ENCODE measurements at places on chromosomes 7 and 10.

DNA sequence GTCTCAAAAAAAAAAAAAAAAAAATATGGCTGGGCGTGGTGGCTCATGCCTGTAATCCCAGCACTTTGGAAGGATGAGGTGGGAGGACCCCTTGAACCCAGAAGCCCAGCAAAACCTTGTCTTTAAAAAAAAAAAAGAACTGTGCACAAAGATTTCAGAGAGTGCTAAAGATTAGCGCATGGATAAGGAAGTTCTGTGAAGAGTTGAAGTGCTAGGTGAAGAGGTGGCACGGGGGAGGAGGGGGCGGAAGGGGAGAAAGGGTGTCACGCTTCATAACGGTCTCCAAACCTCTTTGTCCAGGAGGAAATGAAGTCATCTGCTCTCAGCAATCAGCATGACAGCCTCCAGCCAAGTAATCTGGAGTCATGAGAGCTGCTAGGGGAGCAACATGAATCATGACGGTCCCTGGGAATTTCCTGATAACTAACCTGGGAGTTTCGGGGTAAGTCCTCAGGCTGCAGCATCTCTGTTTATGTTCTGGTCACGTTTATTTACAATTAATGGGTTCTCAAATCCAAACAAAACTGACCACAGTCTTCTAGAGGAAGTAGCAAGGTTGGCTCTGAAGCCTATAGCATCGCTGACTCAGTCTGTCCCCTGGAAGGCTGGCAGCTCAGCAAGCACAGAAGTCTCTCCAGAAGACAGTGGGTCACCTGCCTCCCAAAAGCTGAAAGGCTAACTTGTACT is 1.9 kb upstream of the PLAU start:
- peak; percentile 40 for DNase-seq

- no peak for DNase-seq
These were observed 96.5 kb downstream of the STRA8 start for GRCh38 chr7:135330088-135330487.

DNA sequence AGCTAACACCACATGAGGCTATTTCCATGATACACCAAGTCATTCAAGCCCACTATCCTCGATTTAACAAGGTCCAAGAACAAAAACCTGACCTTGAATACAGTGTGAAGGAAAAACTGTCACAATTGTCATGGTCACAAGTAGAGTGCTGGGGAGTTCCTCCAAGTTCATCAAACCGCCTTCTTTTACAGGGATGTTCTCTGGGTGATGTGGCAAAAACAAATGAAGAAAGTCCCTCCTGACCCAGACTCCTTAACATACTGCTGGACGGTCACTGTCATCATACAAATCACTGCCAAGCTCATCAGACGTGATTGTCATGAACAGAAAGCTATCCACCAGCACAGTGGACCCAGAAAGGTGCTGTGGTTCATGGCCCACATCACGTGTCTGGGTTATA is 28.9 kb downstream of the HIPK2 start:
- no peak for DNase-seq

- peak; percentile 45 for DNase-seq
These were observed 14.1 kb upstream of the AKR1B10 start for GRCh38 chr7:134513169-134513752.

DNA sequence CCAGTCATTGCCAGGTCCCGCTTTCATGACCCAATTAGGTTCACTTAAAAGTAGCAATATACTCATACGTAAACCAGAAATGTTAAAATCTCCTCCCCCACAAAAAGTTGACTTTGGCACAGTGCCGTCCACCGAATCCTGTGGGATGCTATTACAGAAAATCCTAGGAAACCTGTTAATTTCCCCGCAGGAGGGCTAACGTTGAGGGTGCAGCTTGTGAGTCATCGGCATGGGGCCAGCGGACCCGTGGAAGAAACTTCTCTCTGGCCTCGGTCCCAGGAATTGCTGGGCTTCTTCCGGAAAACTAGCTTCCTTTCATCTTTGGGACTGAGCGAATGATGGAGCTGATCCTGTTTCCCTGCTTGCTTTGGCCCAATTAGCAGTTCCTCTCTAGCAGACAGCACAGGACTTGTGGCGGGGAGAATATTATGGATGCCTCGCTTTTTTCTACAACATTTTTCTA is 13.5 kb downstream of the CRYGN start:
- peak; percentile 52 for DNase-seq

GRCh38 chr7:24824896-24825295 is 67.6 kb upstream of the GSDME start:
- no peak for DNase-seq

GRCh38 chr10:101080933-101081931 is 19.4 kb downstream of the KAZALD1 start:
- no peak for DNase-seq

- DNase-seq, result no peak
These were observed 66.6 kb downstream of the VWC2 start for GRCh38 chr7:49839863-49840645.

- no peak for DNase-seq
These were observed 616.9 kb upstream of the FOXK1 start for GRCh38 chr7:4065190-4065589.

GRCh38 chr10:89371079-89371478 is 6.8 kb upstream of the IFIT1B start:
- no peak for DNase-seq

DNA sequence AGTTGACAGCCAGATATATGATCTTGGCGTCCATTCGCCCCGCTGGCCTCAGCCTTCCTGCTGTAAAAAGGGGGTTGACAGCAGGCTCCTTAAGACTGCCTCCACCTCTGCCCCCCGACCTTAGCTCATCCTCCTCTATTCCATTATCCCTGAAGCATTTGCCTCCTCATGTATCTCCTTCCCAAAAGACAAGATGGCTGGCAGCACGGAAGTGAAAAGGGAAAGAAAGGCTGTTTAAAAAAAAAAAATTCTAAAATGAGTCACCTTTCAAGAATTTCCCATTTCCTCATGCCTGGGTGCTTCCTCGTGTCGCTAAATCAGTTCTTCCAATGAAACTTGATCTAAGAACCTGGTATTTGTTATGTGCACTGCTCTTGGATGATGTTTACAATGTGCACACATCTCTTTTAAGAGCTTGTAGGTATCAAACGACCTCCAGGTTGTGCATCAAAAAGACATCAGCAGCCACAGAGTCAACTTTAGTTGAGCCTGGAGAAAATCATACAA is 1.7 kb downstream of the SCRN1 start:
- DNase-seq, result no peak

- DNase-seq, result no peak
These were observed 69.4 kb downstream of the WIPF3 start for GRCh38 chr7:29875741-29876140.

- DNase-seq, result no peak
These were observed 15.5 kb upstream of the DNAJB12 start for GRCh38 chr10:72370201-72370722.

GRCh38 chr10:58480321-58480720 is 32.4 kb upstream of the BICC1 start:
- no peak for DNase-seq

DNA sequence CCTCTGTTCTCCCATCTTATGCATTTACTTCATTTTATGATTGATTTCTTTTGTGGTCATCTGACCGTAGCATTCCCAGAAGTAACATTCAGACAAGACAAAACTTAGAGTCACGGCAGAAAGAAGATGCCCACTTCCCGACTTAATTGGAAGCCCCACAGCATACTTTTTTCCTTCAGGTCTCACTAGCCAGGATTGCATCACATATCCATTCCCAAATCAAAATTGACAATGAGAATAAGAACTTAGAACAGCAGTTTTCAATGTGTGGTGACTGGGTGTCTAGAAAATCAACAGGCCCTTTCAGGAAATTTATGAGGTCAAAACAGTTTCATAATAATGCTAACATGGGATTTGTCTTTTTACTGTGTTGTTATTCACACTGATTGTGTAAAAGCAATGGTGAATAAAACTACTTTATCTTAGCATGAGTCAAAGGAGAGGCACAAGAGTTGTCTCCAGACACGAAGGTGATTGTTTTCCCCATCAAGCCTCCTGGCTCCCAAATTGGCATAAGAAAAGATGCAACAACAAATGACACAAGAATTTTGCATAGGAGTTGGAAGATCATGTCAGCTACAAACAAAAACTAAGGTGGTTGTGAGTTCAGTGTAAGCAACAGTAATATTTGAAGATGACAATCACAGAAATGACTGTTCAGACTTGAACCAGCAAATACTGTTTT is 493.9 kb downstream of the HTR7 start:
- DNase-seq, result no peak

DNA sequence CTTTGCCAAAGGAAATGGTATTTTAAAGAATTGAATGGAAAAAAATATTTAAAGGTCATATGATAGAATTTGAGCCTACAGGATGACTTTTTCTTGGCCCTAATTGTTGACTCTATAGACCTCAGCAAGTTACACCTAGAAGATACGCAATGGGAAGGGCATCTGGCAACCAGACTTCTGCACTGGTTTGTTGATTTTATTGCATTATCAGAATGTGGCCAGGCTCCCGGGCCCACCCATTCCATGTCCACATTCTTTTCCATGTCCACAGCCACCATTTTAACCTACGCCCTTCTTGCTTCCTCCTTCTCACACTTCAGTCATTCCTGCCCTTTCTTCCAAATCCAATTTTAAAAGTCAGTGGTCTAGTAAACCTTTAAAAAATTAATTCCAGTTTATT is 738.4 kb downstream of the SUGCT start:
- no peak for DNase-seq

DNA sequence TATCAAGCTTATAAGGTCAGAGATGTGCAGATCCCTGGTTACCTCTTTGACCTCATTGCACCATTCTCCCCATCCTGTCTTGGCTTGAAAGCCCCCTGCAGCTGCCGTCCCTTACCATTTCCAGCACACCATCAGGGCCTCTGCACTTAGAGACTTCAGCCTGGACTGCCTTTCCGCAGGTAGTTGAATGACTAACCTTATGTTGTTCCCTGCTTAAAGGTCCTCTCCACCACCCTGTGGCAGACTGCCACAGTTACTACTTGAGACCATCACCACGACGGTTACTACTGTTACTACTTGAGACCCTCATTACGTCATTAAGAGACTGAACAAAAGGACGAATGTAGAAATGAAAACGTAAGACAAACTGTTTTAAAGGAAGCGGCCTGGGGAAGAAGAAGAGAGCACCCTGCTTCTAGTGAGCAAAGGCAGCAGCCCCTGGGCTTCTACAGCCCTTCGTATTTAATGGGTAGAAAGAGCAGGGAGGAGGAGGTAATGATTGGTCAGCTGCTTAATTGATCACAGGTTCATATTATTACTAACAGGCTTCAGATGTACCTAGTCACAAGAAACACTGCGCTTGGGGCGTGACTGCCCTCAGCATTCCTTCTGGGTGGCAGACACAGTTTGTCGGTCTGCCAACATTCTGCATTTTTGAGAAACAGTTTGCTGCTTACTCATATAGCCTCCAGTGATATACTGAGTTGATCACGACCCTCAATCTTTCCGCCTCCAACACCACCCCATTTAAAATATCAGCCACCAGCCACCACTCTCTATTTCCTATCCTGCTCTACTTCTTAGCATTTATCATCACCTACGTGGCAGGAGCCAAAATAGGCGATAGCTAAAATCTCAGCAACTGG is 74.1 kb upstream of the PARD3 start:
- DNase-seq, result no peak

DNA sequence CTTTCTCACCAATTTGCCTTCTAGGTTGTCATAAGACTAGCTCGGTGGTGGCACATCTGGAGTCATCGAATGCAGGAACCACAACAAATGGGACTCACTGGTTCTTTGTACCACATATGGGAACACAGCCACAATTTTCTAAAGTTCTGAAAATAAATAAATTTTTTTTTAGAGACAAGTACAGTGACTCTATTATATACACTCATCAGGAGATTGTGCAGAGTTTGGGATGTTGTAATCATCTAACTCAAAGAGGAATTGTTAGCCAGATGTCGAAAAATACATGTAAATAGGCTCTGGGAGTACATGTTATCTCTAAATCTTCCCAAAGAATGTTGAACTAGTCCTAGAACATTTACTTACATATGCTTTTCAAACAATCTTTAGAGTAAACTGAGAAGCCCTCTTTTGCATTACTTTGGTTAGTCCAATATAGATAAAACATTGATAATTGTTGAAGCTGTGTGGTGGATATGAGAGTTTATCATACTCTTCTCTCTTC is 19.6 kb upstream of the SEPTIN7 start:
- no peak for DNase-seq

DNA sequence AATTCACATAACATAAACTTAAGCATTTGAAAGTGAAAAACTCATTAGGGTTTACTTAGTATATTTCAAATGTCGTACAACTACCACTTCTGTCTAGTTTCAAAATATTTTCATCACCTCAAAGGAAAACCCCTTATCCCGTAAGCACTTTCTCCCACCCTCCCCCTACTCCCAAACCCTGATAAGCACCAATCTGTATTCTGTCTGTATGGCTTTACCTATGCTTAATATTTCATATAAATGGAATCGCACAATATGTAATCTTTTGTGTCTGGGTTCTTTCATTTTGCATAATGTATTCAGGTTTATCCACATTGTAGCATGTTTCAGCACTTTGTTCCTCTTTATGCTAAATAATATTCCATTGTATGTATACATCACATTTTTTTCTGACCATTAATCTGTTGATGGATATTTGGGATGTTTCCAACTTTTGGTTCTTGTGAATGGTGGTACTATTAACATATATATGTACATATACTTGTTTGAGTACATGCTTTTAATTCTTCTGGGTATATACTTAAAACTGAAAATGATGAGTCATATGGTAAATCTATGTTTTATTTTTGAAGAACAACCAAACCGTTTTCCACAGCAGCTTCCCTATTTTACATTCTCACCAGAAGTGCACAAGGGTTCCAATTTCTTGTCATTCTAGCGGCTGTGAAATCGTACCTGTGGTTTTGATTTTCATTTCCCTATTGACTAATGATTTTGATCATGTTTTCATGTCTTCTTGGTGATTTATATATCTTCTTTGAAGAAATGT is 6.2 kb upstream of the STARD3NL start:
- DNase-seq, result no peak

DNA sequence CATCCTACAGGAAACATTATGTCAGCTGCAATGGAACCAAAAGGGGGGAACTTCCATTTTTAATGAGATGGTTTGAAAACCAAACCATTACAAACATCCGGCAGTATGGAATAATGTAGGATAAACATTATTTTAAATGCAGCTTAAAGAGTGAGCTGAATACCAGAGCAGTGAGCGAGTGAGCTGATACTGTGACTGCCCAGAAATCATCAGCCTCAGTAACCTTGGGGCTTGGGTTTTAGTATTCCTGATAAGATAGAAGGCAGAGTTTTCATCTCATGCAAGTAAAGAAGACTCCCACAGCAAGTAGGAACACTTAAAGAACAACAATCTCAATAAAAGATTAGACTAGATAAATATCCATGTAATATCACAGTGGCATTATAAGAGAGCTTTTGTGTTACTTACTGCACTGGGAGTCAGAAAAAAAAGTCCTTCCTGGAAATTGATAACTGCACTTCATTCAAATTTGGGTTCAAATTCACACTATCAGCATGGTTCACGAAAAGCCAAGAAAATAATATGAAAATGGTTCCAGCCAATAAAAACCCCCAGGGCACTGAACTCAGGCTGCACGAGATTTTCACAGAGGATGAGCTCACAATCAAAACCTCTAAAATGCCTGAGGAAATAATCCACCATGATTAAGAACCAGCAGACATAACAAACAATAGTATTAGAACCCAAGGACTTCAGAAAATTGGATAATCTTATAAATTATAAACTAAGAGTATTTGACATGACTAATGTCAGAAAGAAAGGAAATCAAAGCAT is 115.7 kb downstream of the MTPAP start:
- DNase-seq, result no peak

All from colonic mucosa (tissue), 4 donors.